RCC 7860 (cell line): ENCODE measurements at places on chromosomes 12 and 14.

DNA sequence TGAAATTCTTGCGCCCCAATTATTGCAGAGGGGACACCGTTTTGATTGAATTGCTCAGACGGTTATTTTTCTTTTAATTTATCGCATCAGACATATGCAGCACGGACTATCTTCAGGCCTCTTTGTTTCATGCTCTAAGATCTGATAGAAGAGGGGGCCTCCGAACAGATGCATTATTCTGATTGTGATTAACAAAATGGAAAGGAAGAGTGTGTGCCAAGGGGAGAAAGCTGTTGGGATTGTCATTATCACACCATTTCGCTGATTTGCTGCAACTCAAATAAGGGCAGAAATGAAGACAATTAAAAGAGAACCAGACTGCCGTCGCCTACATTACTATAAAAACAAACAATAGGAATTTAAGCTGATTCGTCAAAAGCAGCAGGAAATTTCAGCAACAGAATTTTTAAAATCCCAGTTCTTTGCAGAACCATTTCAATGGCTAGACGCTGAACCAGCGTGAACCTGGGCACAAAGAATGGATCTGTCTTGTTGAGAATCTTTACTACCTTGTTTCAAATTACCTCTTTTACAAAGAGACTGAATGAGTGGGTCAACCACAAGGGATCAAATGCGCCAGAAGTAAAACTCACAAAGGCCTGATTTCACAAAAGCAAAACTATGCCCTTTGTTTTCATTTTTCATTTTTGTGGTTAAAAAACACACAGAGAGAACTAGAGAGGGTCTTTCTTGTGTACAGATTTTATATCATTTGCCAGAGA lies 30.6 kb downstream of the TMEM132D start:
- no peak for DNase-seq

- DNase-seq, result no peak
These were observed 92.5 kb downstream of the DENND5B start for GRCh38 chr12:31498424-31498823.

GRCh38 chr12:3144495-3144894 lies 67.3 kb downstream of the TSPAN9 start:
- DNase-seq, result no peak

DNA sequence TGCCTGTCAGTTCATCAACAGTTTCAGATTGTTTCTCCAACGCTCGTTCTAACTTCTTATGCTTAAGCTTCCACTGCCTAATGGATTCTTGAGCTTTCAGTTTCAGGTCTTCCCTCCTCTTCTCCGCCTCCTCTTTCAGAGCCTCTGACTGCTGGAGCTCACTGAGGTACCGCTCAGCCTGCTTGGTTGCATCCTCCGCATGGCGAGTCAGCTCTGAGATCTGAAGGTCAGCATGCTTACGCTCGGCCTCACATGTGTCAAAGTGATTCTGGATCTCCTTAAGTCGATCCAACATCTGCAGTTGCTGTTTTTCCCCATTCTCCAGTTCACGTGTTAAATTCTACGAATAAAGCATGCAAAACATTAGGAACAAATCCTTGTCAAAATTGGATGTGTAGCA lies 148.8 kb downstream of the CEP128 start:
- DNase-seq, result no peak

DNA sequence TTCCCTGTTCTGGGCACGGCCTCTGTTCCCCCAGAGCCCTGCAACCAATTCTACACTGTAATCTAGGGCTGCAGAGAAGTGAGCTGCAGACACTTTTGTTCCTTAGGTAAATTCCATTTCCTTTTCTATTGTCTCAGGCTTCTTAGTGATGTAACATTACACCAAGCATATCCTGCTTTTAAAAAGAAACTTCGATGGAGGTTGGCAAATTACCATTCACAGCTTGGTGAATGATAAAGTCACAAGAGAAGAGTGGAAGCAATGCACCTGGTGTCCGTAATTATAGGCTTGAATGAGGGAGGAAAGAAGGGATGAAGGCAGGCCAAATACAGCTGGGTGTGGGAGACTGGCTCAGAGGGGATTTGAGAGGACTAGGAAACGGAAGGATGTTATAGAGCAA lies 68.6 kb downstream of the PPM1A start:
- no peak for DNase-seq

- DNase-seq, result no peak
These were observed 45.4 kb downstream of the DUSP6 start for GRCh38 chr12:89306827-89307473.

GRCh38 chr12:23356440-23356839 lies 593.0 kb downstream of the SOX5 start:
- DNase-seq, result no peak
